ENCODE measurements at places on chromosomes 11 and 22. TPM values are rescaled to one million over a fixed set of nuclear protein-coding genes. Genes with fewer than 3 reads are reported as not detected.

DNA sequence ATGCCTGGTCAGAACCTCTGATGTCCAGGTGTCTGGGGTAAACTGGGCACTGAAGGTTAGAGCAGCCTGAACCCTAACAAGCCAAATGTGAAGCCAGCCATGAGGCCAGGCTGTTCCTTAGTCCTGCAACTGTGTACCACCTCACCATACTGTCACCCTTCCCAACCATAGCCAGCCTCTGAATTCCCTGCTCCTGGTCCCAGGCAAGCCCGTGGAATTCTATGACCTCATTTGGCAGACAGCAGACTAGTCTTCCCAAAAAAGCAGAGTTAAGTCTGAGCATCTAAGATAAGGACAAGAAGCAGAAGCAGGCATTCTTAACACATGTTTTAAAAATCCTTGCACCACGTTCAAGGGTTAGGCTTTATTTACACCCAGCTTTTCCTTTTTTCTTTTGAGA, 134.8 kb downstream of the C11orf58 start:
- DNase-seq, result no peak

GRCh38 chr11:74100231-74100630, 70.6 kb downstream of the C2CD3 start:
- DNase-seq, result no peak

DNA sequence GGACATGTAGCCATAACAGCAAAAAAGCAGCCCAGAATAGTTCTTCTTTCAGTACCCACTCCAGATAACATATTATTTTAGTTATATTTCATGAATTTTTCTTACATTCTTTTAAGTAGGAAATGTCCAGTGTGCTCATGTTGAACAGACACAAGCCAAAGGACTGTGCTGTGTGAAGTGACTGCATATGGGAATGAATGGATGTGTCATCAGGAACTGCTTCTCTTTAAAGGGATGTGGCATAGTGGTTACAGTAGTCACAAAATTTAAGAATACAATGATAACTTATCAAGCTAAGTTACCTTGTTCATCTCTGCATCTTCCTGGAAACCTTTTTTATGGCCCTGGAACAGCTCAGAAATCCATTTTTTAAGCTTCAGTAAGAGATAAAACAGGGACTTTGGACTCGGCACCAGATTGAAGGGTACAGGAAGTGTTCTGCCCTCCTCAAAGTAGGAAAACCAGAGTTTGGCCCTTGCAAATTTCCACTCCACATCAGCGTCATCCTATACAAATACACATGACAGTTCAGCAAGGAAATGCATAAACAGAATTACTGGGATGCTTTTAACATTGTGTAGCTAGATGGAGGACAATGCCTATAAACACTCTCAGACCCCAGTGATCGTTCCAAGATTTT, 112.8 kb downstream of the TRPC6 start:
- DNase-seq, result no peak

Gene MAPK8IP1
- 12.5 TPM for polyA plus RNA-seq

DNA sequence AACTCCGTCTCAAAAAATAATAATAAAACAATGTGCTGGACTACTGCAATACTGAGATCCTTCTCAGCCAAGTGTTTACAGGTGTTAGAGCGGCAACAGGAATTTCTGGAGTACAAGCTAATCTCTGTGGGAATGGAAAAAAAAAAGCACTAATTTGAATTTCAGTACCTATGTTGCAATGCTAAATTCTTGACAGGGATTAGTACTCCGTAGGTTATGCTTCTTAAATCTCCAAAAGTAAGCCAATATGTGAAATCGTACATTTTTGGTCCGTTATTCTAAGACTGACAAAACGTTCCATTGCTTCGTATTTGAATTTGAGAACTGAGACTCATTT, 1.1 kb downstream of the ATL3 start:
- no peak for DNase-seq

GRCh38 chr11:102831489-102832440, 11.6 kb downstream of the MMP3 start:
- peak; percentile 40 for DNase-seq

All from SK-N-SH (cell line).